ENCODE measurements at places on chromosomes 7 and 10.

DNA sequence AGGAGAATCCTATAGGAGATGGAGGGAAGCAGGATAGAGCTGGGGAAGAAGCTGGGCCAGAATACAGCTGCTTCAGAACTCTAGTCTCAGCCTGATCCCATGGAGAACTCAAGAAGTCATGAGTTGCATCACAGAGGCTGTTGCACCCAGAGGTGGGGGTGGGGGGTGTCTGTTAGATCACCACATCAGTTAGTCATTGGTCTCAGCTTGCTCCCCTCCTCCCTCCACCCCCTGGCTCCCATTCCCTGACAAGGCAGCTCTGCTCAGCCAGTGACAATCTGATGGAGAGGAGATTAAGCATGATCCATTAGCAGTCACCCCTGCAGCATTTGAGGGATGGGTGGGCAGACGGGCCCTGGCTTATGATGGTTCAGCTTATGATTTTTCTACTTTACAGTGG is 58.4 kb upstream of the FGL2 start:
- no peak for DNase-seq

DNA sequence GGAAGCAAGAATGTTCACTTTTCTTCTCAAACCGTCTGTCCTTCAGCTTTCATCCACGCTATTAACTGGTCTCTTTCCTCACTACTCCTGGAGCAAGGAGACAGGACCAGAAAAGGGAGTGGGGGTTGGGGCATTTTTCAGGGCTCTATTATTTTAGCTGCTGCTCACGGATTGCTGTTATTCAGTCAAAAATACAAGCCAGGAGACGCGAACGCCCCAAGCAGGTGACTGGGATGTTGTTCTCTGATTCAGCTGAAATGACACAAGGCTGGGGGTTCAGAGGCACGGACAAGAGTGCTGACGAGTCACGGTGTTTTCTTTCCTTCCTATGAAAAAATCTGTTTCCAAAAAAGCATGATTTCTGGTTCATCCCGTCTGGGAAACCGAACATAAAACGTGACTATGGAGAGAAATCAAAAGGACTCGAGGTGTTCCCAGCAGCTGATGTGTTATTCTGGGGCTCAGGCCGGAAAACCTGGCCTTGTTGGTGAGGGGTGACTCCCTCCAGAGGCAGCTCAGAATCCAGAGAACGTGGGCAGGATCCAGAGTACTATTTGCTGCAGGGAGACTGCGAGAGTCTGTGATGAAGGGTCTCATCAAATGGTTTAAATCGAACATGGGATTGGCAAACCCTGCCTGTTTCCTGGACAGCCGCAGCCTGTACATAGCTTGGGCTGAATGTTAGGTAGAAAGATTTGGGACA is 3.5 kb upstream of the INHBA start:
- no peak for DNase-seq

DNA sequence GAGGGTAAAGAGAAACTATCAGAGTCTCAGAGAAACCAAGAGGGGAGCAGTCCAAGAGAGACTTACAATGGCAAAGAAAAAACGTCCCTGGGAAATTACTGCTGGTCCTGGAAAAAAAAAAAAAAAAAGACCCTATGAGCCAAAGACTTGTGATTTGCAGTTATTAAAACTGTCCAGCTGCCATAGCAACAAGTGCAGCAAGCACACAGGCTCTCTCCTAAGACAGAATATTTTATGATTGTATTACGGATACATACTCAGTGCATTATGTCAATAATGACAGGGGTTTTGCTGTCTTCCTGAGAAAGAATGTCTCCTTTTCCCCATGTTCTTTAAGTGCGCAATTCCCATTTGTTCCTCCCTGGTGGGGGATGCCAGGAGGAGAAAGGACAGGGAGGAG is 178.5 kb downstream of the GPAM start:
- DNase-seq = no peak

GRCh38 chr10:86802473-86803108 is 46.2 kb downstream of the BMPR1A start:
- DNase-seq = no peak

DNA sequence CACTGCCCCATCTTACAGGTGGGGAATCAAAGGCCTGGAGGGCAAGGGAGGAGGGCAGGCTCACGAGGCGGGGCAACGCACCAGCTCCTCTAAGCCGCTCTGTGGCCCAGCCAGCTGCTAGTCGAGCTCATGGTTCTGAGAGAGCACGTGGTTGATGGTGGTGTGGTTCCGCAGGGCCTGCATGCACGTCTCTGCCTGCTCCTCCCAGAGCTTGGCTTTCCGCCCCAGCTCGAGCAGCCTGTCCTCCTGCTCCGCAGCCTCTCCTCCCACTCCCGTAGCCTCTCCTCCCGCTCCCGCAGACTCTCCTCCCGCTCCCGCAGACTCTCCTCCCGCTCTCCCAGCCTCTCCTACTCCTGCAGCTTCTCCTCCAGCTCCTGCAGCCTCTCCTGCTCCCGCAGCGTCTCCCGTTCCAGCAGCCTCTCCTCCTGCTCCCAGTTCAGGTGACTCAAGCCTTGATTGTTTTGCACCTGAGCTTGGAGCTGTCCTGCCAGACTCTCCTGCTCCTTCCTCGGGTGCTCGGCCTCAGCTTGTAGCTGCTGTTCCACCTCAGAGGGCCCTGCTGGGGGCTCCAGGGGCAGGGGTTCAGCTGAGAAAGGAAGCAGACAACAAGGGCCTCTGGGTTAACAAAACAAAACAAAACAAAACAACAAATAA is 19.1 kb upstream of the MTPAP start:
- DNase-seq = no peak

DNA sequence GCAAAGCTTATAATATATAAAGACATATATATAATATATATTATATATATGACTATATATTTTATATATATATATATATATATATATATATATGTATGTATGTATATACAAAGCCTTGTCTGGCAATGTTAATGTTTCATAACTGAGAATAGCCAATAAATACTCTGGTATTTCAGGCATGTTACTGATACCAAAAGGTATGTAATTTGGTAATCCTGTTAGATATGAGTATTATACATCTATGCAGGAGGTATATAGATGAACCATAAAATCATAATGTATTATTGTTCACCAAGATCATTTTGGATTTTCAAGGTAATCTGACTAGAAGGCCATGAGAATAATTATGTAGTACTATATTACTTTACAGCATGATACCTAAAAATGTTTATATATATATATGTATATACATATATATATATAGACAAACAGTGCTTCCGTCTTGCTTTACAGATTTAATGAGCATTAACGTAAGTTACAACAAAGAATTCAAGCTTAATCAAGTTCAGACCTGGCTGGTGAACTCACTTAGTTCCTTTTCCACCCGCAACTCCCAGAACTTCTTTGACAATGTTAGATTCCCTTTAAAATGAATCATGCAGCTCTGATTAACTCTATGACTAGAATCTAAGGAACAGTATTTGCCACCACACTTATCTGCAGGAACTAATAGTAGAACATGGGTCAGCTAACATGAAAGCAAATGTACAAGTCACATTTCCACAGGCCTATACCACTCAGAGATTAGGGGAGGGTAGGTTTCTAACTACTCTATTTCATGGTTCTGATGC is 82.7 kb downstream of the SLC25A13 start:
- DNase-seq = no peak

DNA sequence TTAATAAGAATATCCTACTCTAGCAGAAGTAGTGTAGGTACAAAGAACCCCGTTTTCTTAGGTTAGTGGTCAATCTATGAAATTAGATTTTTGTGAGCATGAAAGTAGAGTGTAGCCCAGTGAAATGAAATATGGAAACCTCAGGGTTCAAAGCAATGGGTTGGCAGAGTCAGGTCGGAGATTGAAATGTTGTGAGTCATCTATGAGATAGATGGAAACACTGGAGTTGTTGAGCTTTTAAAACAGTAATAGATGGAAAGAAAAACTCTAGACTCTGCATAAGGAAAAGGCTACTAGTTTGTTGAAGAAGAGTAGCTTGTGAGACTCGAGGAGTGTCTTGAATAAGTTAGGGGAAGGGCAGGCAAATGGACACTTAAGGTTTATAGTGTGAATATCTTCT is 251.9 kb downstream of the EXOC4 start:
- DNase-seq = no peak

DNA sequence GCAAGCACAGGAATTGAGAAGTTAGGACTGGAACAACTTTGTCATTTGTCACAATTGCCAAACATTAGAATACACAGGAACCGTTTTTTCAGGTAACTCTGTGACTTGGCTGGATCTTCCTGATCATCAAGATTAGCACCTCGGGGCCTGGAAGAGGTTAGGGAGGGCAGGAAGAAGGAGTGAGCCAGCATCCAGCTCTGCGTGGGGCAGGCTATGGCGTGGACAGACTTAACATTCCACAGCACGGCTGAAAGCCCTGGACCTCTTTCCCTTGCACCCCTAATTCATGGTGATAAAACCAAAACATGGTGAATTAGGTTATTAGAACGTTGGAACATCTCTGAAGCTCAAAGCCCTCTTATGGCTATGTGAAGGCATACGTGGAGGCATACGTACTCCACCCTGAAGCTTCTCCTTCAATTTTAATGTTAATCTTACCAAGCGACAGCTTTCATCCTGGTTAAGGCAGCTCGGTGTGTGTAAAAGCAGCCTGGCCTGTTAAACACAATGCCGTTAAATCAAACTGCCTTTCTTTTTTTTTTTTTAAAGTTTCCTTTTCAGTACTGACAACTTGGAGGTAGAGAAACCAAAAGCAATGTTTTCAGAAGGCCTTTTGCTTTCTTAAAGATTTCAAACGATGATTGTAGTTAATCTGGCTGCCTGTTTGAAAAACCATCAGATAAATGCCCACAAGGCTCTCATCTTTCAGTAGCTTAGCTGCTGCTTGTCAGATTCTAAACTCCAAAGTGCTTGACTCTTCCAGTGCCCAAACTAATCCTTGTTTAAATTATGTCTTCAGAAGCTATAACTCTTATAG is 4.5 kb downstream of the GRK5 start:
- no peak for DNase-seq

GRCh38 chr7:148911626-148912025 is 27.5 kb upstream of the EZH2 start:
- no peak for DNase-seq

DNA sequence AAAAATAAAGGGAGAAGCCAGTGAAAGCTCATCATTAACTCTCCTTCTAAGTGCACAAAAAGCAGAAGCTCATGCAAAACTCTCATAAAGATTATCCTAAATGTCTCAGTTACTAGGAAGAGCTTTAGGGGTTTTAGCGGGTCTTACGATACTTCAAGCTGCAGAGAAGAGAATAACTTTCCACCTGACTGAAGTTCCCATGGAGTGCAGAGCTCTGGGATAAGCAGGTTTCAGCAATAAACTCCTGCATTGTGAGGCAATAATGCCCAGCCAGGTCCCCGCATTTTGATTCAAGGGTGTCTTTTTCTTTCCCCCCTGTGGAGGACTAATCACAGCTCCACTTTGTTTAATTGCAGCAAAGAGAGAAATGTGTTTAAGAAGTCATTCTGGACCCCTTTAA is 241.9 kb upstream of the SP8 start:
- no peak for DNase-seq

GRCh38 chr10:67975871-67976270 is 91.4 kb downstream of the SIRT1 start:
- no peak for DNase-seq

DNA sequence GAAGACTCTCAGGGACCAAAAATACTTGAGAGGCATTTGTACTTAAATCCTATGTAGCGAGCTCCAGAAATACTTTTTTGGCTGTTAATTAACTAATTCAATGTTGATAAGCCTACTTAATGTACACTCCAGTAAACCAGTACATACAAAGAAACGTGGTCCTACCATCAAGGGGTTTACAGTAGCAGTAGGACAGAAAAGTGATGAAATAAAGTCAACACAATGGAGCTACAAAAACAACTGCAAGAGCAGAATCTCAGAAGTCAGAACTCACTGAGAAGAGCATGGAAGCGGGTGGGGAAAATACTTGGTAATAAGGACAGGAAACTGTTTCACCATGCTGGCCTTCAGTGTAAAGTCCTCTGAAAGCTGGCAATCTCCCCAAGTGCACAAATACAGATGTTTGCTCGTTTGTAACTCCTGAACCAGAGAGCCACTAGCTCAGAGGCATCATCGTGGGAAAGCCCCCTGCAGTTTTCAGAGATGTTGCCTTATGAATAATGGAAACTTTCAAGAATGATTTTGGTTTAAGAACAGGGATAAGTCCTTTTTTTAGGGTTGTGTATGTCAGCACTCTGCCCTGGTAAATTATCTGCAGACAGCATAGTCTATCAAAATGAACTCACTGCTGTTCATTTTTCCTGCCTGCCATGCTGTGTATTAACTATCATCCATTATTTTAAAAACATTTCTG is 233.2 kb downstream of the SORCS1 start:
- DNase-seq = no peak

- DNase-seq = no peak
Measured at GRCh38 chr7:128458956-128459355, 3.3 kb downstream of the HILPDA start.

DNA sequence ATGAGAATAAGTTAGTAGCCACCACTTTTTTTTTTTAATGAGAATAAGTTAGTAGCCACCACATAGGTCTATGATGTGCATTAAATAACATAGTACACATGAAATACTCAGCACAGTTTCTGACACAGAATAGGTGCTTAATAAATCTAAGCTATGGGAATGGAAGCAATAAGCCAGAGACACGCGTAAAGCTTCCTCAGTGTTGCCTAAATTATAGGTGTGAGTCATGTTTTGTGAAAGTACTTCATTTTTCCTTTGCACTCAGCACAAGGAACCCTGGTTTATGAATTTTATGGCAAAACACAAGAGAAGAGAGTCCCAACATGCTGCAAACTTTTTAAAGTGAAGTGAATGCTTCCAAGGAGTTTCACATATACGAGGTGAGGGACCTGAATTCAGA is 267.4 kb downstream of the RNLS start:
- DNase-seq = no peak

- DNase-seq = no peak
Measured at GRCh38 chr7:97174303-97174702, 56.8 kb downstream of the SDHAF3 start.

DNA sequence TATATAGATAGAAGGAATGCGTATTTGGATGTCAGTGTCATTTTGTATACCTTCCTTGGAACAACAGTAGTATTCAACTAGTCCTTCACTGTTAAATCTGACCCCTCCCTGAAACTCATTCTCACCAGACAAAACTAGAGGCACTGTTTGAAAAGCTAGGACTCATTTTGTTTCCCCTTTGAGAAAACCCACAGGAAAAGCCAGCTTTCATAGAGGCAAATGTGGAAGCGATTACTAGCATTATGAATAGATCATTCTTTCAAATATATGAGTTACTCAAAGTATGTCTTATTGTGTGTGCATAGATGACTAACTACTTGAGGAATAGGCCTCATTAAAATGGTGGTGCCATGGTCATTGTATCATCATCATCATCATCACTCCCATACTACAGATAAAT is 1.9 kb upstream of the ASB15 start:
- no peak for DNase-seq

DNA sequence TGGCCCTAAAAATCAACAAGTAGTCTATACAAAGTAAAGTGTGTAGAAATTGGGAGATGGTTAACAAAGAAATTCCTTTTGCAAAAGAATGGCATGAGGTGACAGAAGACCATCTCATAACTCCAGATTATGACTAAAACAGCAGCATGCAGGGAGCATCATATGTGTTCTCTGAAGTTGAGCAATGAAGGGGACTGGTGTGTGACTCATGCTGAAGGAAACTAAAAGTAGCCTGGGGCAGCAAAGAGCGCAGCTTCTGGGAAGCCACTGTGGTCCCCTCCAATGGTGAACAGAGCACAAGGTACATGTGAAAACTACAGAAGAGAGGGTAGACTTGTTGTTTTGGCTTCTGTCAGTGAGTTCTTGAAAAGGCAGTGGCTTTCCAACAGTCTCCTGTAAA is 133.4 kb downstream of the MACC1 start:
- DNase-seq = no peak
